H4 (cell line): ENCODE measurements at places on chromosomes 5 and 9. TPM values are rescaled to one million over a fixed set of nuclear protein-coding genes. Genes with fewer than 3 reads are reported as not detected.

- no peak for DNase-seq
Measured at GRCh38 chr5:84779186-84779585, 394.5 kb upstream of the EDIL3 start.

Gene CD74
- 1.6 and 11.7 TPM in 2 replicates for total RNA-seq

Gene STKLD1
- 0.62 and 1.0 TPM in 2 replicates for total RNA-seq

Gene ENTPD8
- total RNA-seq: 0.08 TPM in 1 of 2 replicates, not detected in the other

Gene SURF6
- 7.4 and 8.9 TPM in 2 replicates for total RNA-seq
